ENCODE measurements at places on chromosomes 3 and 15. TPM values are rescaled to one million over a fixed set of nuclear protein-coding genes. Genes with fewer than 3 reads are reported as not detected.

SLC12A1 gene
- polyA plus RNA-seq, result not detected

- no peaks in the 10 kb centered on the region for H3K36me3 ChIP-seq
- no peak overlapping the region for H3K27ac ChIP-seq
- DNase-seq, result no peak
- no peaks in the 10 kb centered on the region for H3K27me3 ChIP-seq
Measured at GRCh38 chr15:58505581-58505980, 73.8 kb downstream of the LIPC start.

DNA sequence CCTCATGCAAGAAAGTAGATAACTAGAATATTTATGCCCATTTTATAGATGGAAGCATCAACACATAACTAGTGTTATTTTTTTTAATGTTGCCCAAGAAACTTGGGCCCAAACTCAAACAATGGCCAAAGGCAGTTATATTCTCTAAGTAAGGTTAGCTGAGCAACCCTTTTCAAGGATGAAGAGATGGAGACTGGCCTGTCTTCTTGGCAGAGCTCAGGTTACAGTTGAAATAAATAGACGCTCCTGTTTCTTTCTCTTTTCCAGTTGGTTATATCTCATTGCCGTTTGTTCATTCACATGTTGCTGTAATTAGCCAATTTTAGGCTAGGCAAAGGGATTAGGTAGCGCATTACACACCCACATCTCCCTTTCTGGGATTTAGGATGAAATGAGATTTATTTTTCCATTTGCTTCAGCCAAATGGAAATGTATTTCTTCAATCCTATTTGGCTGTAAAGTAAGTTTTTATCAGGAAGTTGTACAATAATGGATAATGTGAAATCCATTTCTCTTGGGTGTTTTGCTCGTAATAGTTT lies 93.2 kb downstream of the CMSS1 start:
- H3K4me3 ChIP-seq, result no peak overlapping the region
- no peaks in the 10 kb centered on the region for H3K27me3 ChIP-seq
- peaks cover 9% of the 10 kb centered on the region for H3K4me1 ChIP-seq
- H3K36me3 ChIP-seq, result no peaks in the 10 kb centered on the region
- H3K27ac ChIP-seq, result peak overlapping the region; percentile 26

GRCh38 chr15:60661080-60661645 lies 182.2 kb upstream of the ICE2 start:
- H3K36me3 ChIP-seq, result no peaks in the 10 kb centered on the region
- H3K4me3 ChIP-seq, result no peak overlapping the region
- no peaks in the 10 kb centered on the region for H3K27me3 ChIP-seq
- H3K4me1 ChIP-seq, result no peaks in the 10 kb centered on the region
- DNase-seq, result no peak
- H3K27ac ChIP-seq, result no peak overlapping the region

DNA sequence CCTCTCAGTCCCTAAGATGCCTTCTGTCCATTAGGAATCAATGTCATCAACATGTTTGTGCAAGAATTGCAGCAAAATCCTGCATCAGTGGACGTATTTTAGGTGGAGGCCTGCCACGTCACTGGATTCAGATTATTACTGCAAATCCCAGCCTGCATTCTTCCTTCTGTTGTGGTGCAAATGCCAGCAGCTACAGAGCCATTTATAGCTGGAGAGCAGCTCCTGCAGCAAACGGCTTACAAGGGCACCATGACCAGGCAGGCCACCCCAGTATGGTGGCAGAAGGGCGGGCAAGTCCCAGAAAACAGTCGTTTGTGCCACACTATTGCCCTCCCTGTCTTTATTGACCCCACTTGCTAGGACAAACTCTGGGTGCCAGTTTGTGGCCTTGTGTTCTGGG lies 74.7 kb downstream of the SNRK start:
- H3K4me1 ChIP-seq, result peaks cover 5% of the 10 kb centered on the region
- no peak overlapping the region for H3K27ac ChIP-seq
- no peaks in the 10 kb centered on the region for H3K27me3 ChIP-seq
- no peak for DNase-seq
- H3K4me3 ChIP-seq, result no peak overlapping the region

DNA sequence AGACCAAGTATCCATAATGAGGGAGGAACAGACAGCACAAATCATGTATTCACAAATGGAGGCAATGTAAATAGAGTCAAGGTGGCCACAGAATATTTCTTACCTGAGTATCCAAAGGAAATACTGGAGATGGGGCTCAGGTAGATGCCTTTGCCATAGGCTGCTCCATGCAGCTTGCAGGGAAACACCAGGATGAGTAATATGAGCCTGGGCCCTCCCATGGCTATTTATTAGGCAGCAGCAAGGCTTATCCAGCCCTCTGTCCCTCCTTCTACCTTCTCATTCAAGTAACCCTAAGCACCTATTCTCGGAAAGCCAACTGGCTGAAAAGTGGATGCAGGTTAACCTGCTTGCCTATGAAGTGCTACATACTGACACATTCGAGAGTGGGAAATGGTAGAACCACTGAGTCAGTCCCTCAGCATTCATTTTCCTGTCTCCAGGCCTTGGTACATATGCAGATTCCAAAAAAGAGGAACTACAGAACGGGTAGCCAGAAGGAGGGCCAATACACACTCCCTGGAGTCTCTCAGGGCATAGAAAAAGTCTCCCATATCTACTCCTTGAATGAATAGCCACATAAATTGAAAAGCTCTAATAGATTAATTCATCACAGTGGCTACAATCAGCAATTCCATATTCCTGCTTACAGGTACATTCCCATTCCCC lies 18.3 kb upstream of the PKM start:
- no peak overlapping the region for H3K4me3 ChIP-seq
- no peak overlapping the region for H3K27ac ChIP-seq
- peaks cover 97% of the 10 kb centered on the region for H3K36me3 ChIP-seq

ANKUB1 gene
- not detected for polyA plus RNA-seq

GRCh38 chr3:71206305-71207165 lies 377.0 kb downstream of the FOXP1 start:
- H3K27ac ChIP-seq, result peak overlapping the region; percentile 88
- H3K36me3 ChIP-seq, result no peaks in the 10 kb centered on the region
- no peak for DNase-seq
- H3K4me1 ChIP-seq, result peaks cover 44% of the 10 kb centered on the region

SLC15A2 gene
- polyA plus RNA-seq, result 3.0 TPM

- H3K27ac ChIP-seq, result no peak overlapping the region
- no peak overlapping the region for H3K4me3 ChIP-seq
- no peaks in the 10 kb centered on the region for H3K36me3 ChIP-seq
- H3K27me3 ChIP-seq, result no peaks in the 10 kb centered on the region
Measured at GRCh38 chr3:79306934-79307570, 460.7 kb downstream of the ROBO1 start.

DNA sequence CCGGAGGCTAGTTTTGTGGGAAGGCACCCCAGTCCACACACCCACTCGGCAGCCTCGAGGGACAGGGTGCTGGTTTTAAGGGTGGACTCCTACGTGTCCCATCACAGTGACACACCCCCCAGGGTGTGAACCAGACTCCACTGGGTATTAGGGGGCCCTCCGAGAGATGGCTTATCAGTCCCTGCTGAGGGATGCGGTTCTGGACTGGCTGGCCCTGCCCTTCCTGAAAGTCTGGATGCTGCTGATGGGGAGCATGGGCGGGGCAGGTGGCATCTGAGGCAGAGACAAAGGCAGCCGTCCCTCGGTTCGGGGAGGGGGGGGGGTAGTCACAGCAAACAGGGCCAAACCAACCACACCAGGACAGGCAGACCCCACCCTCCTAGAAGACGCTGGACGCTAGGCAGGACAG lies 939 bp upstream of the ULK3 start:
- H3K4me1 ChIP-seq, result peaks cover 30% of the 10 kb centered on the region
- H3K36me3 ChIP-seq, result peaks cover 62% of the 10 kb centered on the region
- H3K27ac ChIP-seq, result peak overlapping the region; percentile 91
- no peaks in the 10 kb centered on the region for H3K27me3 ChIP-seq
- peak overlapping the region; percentile 84 for H3K4me3 ChIP-seq
- no peak for DNase-seq

VWA5B2 gene
- polyA plus RNA-seq, result 2.4 TPM

GRCh38 chr3:107208796-107209195 lies 168.4 kb upstream of the CCDC54 start:
- H3K27ac ChIP-seq, result no peak overlapping the region
- H3K36me3 ChIP-seq, result no peaks in the 10 kb centered on the region
- H3K27me3 ChIP-seq, result no peaks in the 10 kb centered on the region
- DNase-seq, result no peak
- H3K4me1 ChIP-seq, result peaks cover 14% of the 10 kb centered on the region
- no peak overlapping the region for H3K4me3 ChIP-seq

DNA sequence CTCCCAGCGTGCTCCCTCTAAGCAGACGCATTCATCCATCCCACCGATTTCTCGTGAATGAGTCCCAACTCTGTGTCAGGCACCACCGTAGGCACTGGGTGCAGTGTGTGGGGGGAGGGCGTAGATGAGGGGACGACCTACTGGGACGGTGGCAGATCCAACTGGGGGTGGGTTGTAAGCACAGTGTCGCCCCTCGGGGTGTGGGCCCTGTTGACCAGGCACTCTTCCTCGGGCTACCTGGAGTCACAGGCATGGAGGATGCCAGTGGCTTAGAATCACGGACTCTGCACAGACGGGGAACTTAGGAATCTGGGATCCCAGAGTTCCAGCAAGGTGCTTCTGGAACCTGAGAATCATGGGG lies 66.2 kb downstream of the SLC6A6 start:
- no peaks in the 10 kb centered on the region for H3K27me3 ChIP-seq
- peaks cover 80% of the 10 kb centered on the region for H3K36me3 ChIP-seq
- no peak overlapping the region for H3K27ac ChIP-seq
- no peak for DNase-seq
- H3K4me3 ChIP-seq, result no peak overlapping the region

GRCh38 chr3:167484551-167484950 lies 10.7 kb upstream of the SERPINI2 start:
- no peak overlapping the region for H3K4me3 ChIP-seq
- DNase-seq, result no peak
- H3K4me1 ChIP-seq, result no peaks in the 10 kb centered on the region
- no peaks in the 10 kb centered on the region for H3K36me3 ChIP-seq
- H3K27me3 ChIP-seq, result no peaks in the 10 kb centered on the region

DNA sequence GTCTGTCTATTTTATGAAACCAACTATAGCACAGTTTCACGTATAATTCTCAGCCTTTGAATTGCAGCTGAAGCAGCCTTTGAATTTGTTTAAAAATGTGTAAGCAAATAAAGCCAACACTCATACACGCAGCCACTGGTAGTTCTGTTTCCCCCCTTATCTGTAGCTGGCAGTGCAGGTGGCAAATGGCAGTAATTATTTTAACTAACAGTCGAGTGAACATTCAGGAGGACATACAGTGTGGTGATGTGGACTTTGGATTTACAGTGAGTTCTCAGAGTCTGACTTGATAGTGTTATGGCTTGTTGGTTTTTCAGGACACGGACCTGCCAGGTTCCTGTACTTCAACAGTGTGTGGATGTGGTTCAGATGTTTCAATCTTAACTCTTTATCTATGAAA lies 64.0 kb upstream of the SKOR1 start:
- no peaks in the 10 kb centered on the region for H3K4me1 ChIP-seq
- no peak overlapping the region for H3K27ac ChIP-seq

GRCh38 chr15:80630981-80631380 lies 64.1 kb upstream of the ABHD17C start:
- no peak overlapping the region for H3K4me3 ChIP-seq
- H3K27ac ChIP-seq, result no peak overlapping the region
- no peaks in the 10 kb centered on the region for H3K4me1 ChIP-seq
- DNase-seq, result no peak
- H3K27me3 ChIP-seq, result no peaks in the 10 kb centered on the region
- H3K36me3 ChIP-seq, result no peaks in the 10 kb centered on the region

DNA sequence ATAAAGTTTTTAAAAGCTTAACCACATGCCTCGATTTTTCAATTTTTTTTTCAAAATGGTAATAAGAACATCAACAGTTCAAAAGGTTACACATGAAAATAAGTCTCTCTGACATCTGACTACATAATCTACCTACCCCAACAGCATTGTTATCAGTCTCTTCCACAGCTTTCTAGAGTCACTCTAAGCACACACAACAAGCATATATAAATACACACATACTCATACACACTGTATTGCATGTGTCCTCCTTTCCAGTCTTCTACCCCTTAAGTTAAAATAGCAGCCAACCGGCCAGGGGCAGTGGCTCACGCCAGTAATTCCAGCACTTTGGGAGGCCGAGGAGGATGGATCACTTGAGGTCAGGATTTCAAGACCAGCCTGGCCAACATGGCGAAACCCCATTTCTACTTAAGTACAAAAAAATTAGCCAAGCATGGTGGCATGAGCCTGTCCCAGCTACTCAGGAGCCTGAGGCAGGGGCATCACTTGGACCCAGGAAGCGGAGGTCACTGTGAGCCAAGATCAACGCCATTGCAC lies 12.2 kb downstream of the TBL1XR1 start:
- peaks cover 18% of the 10 kb centered on the region for H3K4me1 ChIP-seq
- no peaks in the 10 kb centered on the region for H3K27me3 ChIP-seq
- no peaks in the 10 kb centered on the region for H3K36me3 ChIP-seq
- no peak overlapping the region for H3K27ac ChIP-seq

GRCh38 chr15:57109005-57109404 lies 190.6 kb downstream of the TCF12 start:
- DNase-seq, result no peak
- H3K27me3 ChIP-seq, result no peaks in the 10 kb centered on the region
- no peak overlapping the region for H3K4me3 ChIP-seq
- H3K36me3 ChIP-seq, result no peaks in the 10 kb centered on the region
- H3K4me1 ChIP-seq, result no peaks in the 10 kb centered on the region

- H3K27me3 ChIP-seq, result no peaks in the 10 kb centered on the region
- no peak for DNase-seq
- H3K36me3 ChIP-seq, result no peaks in the 10 kb centered on the region
- H3K4me1 ChIP-seq, result peaks cover 6% of the 10 kb centered on the region
- no peak overlapping the region for H3K27ac ChIP-seq
- no peak overlapping the region for H3K4me3 ChIP-seq
Measured at GRCh38 chr3:156356537-156357363, 198.2 kb downstream of the SSR3 start.

- H3K27ac ChIP-seq, result no peak overlapping the region
- peaks cover 5% of the 10 kb centered on the region for H3K4me1 ChIP-seq
- no peak overlapping the region for H3K4me3 ChIP-seq
- no peaks in the 10 kb centered on the region for H3K27me3 ChIP-seq
- DNase-seq, result no peak
Measured at GRCh38 chr3:30285188-30286006, 321.0 kb upstream of the TGFBR2 start.

ACKR4 gene
- 3.5 TPM for polyA plus RNA-seq

DNA sequence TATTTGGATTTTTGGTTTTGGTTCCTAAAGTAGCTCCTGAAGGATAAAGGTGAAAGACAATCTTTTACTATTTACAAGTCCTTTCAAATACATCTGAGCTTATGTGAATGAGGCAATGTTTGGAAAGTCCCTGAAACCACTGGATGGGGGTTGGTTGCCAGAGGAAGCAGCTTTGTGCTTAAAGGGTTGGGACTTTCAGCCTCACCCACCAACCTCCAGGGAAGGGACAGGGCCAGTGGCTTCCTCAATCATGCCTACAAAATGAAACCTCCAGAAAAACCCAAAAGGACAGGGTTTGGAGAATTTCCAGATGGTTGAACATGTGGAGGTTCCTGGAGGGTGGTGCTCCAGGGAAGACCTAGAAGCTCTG lies 20.9 kb upstream of the ABHD17C start:
- H3K36me3 ChIP-seq, result no peaks in the 10 kb centered on the region
- H3K4me3 ChIP-seq, result no peak overlapping the region
- no peak for DNase-seq
- no peaks in the 10 kb centered on the region for H3K27me3 ChIP-seq
- H3K4me1 ChIP-seq, result no peaks in the 10 kb centered on the region

Measured in stomach (tissue), 19 donors.